Stimulated activated CD4-positive, alpha-beta T cell treated with anti-CD3 and anti-CD28 coated beads, Interleukin-1b, Interleukin-23, amount 100 ng/mL, for 1 hour (primary cell): ENCODE measurements at places on chromosomes 6 and 20.

GRCh38 chr20:3080939-3081388 is 3.6 kb downstream of the AVP start:
- no peak for DNase-seq

GRCh38 chr6:87182940-87183339 is 27.6 kb downstream of the ZNF292 start:
- DNase-seq = no peak

DNA sequence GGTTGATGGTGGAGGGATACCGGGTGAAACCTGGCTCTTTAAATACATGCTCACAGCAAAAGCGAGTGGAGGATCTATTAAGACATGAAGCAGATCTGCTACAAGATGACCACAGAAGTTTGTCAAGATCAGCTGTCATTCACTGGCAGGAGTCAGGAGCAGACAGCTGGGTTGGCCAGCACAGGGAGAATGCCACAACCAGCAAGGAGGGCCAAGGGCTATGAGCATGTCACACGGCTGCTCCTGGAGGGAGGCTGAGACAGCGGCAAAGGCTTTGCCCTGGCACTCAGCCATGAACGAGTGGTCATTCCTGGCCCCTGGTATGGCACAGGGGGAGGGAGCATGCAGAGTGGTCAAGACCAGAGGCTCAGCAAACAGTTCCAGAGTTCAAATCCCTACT is 77.6 kb downstream of the POPDC3 start:
- DNase-seq = no peak

DNA sequence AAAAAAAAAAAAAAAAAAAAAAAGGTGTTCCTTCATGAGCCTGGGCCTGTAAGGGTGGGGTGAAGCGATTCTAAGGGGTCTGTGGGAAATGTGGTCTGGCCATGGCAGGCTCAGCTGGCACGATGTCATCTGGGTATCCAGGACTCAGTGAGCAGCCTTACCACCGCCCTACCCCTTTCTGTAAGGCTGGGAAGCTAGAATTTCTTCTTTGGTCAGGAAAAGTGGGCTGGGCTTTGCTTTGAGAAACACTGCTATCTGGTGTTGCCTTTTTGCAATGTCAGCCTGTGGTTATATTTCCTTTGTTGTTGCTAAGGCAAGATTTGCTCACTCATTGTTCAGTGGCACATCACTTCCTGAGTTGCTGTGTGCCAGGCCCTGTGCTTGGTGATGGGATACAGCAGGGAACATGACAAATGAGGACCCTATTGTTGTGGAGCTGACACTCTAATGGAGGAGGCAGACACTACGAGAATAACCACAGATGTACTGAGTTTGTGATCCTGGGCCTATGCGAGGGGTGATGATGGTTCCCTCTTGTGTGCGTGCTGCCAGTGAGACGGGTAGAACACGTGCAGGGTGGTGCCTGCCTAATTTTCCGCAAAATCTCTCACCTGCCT is 45.9 kb upstream of the ZNFX1 start:
- no peak for DNase-seq

DNA sequence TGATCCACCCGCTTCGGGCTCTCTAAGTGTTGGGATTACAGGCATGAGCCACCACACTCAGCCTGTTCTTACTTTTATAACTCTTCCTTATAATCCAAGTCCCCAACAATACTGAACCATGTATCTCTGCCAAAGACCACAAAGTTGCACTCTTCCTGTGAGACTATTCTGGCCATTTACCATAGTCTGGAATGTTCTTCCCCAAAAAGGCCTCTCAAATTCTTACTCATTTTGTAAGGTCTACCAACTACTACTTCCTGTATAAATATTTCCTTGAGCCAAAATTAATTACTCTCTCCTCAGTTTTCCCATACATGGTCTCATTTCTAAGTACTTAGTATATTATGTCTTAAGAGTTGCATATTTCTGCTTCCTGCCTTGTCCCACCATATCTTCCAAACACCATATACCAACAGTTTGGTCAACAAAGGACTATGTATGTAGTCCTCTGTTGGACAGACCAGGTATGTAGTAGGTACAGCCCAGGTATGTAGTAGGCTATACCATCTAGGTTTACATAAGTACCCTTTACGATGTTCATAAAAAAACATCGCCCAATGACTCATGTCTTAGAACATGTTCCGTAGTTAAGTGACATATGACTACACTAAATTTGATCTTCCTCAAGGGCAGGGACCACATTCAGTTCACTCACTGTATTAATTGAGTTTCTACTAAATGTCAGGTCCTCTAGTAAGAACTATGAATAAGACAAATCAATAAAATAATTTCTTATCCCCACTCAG is 22.0 kb downstream of the RANBP9 start:
- DNase-seq = no peak

DNA sequence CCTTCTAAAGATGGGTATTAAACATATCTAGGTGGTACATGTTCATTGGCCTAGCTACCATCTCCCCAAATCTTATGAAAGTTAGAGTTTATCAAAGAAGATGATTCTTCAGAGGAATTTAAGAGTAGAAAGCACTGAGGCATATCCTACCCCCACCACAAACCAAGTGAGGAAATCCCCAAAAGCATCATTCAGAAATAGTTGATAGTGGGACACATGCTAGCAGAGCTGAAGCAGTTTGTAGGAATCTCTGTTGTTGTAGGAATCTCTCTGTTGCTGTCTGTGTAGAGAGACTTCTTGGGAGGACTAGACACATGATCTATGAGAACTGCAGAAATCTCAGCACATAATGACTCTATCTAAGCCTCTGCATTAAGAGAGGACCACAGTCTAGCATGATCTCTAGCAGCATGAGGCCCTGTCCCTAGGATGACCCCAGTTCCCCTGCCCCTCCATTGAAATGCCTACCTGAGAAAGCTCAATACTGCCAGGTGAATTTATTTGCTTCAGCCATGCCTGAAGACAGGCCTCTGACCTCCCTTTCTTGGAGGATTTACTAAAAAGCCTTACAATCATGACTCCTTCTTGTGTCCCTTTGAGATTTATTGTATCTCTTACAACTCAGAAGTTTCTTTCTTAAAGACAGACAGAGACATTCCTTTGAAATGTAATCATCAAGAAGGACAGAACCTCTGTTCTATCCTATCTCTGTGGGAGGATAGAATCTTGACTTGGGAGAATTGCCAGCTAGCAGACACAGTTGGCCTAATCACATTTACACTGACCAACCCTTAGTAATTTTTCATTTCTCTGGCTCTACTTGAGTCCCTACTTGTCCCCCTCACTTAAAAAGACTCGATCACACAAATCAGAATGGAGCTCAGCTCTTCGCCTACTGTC is 582.4 kb downstream of the PHF3 start:
- no peak for DNase-seq

- no peak for DNase-seq
Observed at GRCh38 chr20:11453430-11453829, 464.3 kb upstream of the BTBD3 start.

- no peak for DNase-seq
Observed at GRCh38 chr6:46509063-46509462, 17.8 kb upstream of the RCAN2 start.

- no peak for DNase-seq
Observed at GRCh38 chr6:88177961-88178464, 11.9 kb upstream of the CNR1 start.

DNA sequence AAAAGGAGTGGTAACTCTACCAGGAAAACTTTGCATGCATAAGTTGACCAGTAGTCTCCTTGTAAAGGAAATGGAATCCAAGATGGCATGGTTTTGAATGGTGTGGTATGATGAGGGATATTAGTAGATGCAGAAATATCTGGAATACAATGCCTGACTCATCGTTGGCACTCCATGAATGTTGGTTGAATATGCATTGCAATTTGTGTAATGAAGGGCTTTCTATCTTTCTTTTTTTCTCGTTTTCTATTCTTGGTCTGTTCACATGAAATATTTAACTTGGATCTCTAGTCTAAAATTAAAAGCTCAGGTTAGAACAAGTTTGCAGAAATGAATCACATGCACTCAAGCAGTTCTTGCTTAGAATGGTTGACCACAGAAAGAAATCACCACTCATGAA is 277.3 kb upstream of the PRND start:
- no peak for DNase-seq

- no peak for DNase-seq
Observed at GRCh38 chr20:36526521-36527011, 14.8 kb upstream of the MYL9 start.

DNA sequence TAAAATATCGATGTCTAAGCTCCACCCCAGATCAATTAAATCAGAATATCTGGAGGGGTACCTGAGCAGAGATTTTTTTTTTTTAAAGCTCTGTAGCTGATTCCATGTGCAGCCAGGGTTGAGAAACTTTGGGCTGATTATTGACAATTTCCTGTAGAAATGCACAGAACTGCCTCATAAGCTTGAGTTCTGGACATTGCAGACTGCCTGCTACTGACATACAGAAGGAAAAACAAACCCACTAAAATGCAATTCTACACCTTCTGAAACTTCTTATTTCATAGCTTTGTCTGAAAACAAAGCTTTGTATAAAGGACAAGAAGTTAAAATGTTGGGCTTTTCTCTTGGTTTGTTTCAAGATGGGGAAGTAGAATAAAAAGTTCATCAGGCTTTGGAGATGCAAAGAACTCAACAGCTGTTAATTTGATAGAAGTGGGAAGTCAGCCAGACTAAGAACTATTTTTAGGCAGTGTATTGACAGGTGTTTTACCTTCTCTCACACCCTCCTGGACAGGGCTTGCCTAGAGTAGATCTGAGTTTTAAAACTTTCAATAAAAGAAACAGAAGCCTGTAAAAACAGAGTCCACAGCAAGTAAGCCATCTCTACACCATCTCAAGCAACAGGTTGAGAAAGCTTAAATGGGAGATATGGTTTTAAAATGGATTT is 147.7 kb downstream of the KCNQ5 start:
- DNase-seq = no peak

GRCh38 chr6:37279366-37280134 is 21.6 kb upstream of the TMEM217 start:
- DNase-seq = no peak

DNA sequence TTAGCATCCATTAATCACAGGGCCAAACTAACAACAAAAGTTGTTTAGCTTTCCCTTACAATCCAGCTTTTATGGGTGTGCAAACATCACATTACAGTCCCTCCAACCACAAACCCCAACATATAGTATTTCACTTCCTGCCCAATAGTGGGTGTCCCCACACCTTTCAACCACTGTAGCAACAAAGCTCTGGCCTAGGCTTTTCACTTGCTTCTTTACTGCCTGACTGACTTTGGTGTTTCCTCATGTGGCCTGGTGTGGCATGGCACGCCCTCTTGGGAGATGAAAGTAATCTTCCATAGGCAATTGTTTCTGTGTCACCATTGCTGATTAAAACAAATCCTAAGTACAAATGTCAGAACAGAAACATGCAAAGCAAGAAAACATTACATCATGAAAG is 46.3 kb downstream of the MCM8 start:
- DNase-seq = no peak

GRCh38 chr6:101826678-101827077 is 433.2 kb downstream of the GRIK2 start:
- no peak for DNase-seq

DNA sequence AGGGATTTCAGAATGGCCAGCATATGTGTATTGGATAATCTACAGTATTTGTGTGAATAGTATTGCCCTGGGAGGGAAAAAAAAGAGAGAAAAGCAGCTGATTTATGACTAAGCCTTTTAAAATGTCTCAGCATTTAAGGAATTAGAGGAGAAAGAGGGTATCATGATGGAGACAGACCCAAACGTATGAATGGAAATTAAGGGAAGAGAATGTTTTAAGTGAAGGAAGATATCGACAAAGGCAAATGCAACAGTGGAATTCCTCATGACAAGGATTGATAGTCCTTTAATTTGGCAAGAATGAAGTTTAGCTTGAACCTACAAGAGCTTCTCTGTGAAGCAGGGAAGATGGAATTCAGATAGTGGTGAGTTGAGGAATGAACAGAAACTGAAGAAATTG is 367.3 kb upstream of the POU3F2 start:
- no peak for DNase-seq

DNA sequence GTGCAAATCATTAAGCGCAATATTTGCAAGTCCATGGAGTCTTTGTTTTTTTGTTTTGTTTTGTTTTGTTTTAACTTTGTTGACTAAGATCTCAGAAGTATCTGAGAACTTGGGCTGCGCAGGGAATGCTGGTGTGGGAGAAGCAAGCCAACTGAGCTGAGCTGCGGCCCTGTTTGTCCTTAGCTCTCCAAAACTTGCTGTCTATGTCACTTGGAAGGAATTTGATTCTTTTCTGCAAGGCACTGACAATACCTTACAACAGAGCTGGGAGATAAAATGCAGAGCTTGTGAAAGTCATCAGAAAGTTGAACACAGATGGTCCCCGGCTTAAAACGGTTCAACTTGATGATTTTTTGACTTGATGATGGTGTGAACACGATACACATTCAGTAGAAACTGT is 5.4 kb downstream of the SLC22A23 start:
- DNase-seq = no peak

DNA sequence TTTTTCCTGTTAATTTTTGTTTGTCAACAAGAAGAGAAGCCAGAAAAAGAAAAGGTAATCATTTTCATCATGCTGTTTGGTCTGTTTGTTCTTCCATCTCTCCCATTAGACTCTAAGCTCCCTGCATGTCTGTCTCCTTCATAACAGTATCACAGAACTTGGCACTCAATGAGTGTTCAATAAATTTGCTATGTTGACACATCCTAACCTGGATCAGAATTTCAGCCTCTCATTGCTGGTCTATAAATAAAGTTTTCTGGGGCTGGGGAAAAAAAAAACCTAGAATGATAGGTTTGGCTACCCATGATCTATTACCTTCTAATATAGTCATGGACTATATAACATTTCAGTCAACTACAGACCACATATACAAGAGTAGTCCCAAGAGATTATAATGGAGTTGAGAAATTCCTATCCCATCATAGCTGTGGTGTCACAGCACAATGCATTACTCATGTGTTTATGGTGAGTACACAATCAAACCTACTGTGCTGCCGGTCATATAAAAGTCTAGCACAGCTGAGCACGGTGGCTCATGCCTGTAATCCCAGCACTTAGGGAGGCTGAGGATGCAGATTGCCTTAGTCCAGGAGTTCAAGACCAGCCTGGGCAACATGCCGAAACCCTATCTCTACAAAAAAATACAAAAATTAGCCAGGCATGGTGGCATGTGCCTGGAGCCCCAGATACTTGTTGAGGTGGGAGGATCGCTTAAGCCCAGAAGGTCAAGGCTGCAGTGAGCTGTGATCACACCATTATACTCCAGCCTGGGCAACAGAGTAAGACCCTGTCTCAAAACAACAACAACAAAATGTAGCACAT is 5.9 kb downstream of the NUDT3 start:
- DNase-seq = no peak

DNA sequence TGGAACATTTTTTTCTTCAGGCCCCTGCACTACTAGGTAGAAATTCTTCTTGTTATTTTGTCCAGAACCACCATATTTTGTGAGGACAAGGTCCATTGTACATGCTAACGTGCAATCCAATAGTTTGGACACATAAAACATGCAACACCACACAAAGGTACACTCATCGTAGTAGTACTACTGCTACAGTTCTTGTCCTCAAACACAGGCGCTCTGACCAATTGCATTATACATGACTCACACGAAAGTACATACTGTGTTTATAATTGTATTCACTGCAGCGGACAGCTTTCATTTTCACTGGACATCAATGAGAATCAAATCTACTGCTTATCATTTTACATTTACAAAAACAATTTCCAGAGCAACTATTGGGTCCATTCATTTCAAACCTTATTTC is 15.3 kb upstream of the SMLR1 start:
- DNase-seq = no peak
